ENCODE measurements at places on chromosomes 13 and 19.

DNA sequence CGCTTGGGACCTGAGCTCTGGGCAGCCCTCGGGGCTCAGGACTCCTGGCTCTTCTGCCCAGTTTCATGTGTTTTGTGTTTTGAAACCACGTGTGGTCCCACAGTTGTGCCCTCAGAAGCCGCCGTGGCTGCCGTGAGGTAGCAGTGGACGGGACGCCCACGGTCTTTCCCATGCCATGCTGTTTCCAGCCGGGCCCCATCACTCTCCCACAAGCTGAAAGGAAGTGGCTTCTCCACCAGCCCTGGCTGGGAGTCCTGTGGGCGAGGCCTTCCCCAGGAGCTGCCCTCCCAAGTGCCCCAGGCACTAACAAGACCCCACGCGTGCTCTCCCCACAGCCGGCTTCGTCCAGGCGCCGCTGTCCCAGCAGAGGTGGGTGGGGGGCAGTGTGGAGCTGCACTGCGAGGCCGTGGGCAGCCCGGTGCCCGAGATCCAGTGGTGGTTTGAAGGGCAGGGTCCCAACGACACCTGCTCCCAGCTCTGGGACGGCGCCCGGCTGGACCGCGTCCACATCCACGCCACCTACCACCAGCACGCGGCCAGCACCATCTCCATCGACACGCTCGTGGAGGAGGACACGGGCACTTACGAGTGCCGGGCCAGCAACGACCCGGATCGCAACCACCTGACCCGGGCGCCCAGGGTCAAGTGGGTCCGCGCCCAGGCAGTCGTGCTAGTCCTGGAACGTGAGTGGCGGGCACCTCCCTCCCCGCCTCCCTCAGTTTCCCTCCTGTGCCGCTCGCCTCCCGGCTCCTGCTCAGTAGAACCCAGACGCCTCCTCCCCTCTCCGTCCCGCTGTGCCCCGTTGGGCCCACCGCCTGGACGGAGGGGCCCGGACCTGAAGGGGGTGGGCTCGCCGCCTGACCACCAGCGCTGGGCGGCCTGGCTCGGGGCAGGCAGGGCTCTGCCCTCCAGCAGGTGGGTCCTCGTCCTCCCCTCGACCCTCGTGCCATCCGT lies 5.3 kb downstream of the BSG start:
- DNase-seq = no peak

- DNase-seq = no peak
Measured at GRCh38 chr13:33784738-33785137, 33.2 kb upstream of the RFC3 start.

DNA sequence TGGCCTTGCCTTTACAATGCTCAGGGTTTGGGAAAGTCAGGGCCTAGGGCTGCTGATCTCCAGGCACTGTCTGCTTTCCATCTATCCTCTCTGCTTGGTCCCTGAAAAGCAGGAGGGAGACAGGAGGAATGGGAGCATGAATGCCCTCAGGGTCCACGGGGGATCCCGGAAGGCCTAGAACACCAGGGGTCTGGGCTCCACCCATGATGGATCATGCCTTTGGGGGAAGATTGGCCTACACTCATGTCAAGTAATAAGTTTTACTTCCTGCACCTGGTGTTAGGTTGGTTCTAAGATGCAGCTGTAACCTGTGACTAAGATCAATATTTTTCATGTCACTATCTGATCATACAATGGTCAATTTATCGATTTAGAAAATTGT lies 118.3 kb upstream of the GJB6 start:
- DNase-seq = no peak

DNA sequence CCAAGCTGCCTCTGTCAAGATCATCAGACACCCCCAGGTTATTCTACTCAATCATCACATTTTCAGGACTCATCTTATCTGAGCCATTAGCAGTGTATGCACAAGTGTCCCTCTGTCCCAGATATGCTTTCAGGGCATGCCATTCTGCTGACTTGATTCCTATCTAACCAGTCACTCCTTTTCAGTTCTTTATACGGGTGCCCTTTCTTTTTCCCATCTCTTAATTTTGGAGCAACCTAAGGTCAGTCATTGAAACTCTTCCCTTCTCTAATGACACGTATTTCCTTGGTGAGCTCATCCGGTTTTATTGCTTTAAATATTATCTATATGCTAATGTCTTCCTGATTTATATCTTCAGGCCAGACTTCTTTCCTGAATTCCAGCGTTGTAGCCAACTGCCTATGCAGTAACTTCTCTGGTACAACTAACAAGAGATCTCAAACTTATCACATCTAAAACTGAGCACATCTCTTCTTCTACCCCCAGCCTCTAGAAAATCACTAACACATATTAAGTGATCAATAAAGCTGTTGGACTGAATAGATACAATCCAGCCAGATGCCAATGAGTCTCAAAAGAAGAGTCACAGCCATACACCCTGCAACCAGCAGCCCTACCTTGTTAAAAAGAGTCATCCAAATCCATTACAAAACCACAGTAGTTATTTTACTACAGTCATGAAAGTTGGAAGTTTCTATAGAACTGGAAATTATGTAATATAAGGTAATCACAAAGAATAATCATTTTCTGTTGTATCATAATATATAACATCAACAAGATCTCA lies 58.8 kb downstream of the DCLK1 start:
- no peak for DNase-seq

DNA sequence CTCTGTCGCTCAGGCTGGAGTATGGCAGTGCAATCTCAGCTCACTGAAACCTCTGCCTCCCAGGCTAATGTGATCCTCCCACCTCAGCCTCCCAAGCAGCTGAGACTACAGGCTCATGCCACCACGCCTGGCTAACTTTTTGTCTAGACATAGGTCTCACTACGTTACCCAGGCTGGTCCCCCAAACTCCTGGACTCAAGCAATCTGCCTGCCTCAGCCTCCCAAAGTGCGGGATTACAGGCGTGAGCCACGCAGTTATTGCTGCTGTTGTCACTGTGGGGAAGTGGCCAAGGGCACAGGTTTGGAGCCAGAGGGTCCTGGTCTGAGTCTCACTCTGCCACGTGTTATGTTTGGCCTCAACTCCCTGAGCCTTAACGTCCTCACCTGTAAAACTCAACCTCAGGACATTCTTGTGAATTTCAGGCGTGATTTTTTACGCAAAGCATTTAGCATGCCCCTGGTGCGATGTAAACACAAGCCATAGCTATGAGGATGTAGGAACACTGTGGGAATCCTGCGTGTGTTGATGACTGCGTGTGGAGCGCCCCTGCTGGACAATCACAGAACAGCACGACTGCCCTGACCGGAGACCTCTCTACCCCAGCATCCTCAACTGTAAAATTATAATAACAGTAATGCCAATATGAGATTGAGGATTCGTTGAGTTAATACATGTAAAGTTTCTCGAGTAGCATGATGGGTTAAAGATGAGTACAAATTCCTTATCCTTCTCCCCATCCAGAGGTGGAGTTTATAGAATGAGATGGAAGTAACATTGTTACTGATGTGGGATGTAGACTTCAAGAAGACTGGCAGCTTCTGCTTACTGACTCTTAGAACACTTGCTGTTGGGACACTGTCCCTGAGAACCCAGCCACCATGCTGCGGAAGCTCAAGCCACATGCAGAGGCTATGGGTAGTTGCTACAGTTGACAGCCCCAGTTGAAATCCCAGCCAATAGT lies 41.8 kb upstream of the PNMA8B start:
- no peak for DNase-seq

- no peak for DNase-seq
Measured at GRCh38 chr13:90919153-90919552, 428.3 kb upstream of the MIR17HG start.

GRCh38 chr13:34428911-34429310 lies 513.2 kb upstream of the NBEA start:
- DNase-seq = no peak

DNA sequence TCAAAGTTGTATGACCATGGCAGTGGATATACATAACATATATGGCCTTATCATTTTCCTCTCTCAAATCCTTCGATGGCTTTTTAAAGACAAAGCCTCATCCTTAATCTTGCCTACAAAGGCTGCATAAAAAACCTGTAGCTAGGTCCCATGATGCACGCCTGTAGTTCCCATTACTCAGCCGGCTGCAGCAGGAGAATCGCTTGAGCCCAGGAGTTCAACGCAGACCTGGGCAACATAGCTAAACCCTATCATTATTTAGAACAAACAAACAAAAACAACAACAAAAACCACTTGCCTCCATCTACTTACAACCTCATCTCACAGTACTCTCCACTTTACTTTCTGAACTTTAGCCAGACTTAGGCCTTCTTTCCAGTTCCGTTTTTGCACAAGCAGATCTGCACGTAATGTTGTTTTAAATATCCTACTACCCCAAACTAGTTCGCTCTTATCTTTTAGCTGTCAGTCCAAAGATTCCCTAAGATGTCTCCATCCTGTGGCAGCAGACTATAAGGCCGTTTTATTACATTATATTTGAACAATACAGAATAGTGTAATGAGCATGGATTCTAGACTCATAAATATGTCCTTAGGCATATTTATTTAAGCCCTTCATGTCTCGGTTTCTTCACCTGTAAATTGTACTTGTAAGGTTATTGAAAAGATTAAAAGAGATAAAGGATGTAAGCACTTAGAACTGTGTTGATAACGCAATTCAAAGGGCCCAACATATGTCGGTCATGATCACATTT lies 969 bp upstream of the POMP start:
- no peak for DNase-seq

- no peak for DNase-seq
Measured at GRCh38 chr13:27004866-27005265, 166.7 kb downstream of the USP12 start.

DNA sequence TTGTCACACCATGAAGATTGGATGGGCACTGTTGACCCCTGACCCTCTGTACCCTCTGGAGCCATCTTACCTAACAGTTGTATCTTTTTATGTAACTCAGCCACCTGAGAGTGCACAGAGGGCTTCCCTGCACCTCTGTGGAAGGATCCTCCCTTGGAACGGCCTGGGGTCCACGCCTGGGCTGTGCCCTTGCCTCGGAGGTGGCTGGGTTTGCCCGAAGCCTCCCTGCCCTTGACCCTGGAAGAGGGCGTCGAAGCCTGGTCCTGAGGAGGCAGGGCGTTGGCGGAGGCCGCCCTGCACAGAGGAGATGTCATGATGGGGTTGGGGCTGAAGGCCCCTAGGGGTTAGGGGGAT lies 241 bp downstream of the ODAD3 start:
- DNase-seq = no peak

DNA sequence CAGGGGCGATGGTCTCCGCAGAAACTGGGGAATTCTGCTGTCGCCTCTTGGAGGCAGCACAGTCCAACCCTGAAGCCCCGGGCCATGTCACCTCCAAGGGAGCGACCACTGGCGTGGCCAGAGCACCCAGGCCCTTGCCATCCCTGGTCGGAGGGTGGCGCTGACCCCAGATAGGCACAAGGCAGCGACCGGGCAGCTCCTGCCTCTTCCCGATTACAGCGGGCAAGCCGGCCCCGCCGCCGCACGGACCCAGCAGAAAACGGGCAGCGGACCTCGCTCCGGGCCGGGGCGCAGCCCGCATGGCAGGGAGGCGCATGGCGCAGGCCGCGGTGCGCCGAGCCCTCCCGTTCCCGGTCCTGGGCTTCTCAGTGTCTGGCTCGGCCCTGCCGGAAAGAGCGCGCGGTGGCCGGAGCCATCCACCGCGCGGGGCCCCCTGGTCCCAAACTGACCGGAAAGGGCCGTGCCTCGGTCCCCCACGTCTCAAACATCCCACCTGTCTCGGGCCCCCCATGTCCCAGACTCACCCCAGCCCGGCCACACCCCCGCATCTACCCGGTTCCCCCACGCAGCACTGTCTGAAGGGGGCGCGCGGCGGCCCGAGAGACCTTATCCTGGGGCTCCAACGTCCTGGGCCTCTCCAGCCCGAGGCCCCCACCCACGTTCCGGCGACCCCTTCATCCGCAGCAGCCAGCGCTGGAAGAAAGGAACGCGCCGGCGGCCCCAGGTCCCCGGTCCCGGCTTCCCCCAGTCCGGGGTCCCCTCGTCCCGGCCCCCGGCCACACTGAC lies 727 bp downstream of the CERS1 start:
- peak; percentile 72 for DNase-seq

- no peak for DNase-seq
Measured at GRCh38 chr13:94305463-94305862, 174.0 kb downstream of the DCT start.

DNA sequence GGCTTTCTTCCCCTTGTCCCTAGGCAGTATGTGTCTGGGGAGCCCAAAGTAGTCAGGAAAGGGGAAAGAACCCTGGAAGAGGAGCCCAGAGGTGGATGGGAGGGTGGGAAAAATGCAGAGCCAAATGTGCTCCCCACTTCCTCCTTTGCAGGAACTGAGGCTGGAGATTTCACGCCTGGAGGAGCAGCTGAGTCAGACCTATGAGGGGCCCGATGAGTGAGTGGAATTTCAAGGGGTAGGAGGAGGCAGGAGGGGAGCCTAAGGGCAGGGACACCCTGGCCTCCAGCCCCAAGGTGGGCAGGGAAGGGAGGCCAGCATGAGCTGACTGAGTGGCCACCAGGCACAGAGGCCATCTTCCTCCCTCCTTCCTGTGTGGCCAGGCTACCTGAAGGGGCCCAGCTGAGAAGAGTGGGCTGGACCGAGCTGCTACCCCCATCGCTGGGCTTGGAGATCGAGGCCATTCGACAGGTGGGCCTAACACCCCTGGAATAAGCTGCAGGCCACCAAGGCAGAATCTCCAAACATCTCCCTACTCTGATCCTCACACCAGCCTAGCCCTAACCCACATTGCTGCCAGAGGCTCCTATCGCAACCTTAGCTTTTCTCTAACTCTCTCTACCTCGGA lies 14.3 kb downstream of the PTH2 start:
- no peak for DNase-seq

GRCh38 chr19:843180-843835 lies 2.5 kb downstream of the PRTN3 start:
- no peak for DNase-seq

DNA sequence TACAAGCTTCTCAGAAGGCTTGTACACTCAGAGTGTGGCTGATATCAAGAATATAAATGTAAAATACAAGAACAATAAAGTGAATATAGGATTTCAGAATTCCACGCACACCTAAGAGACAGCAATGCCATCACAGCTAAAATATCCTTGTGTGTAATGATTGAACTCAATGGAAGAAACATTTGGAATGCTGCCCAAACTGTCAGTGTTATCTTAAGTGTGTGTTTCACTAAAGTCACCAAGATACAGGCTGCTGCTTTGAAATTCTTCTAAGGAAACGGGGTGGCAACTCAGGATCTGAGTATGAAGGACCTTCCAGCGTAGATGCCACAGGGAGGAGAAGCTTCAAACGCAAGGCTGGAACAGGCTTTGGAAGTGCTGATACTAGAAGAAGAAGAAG lies 86.8 kb downstream of the SGCG start:
- DNase-seq = no peak

GRCh38 chr13:29858667-29859066 lies 8.2 kb upstream of the UBL3 start:
- no peak for DNase-seq
